ENCODE measurements at places on chromosomes 2 and 18. TPM values are rescaled to one million over a fixed set of nuclear protein-coding genes. Genes with fewer than 3 reads are reported as not detected.
A peak's percentile ranks its signal among the peaks of the same experiment; 100 is the strongest.

Gene SERPINB7
- 0.43 TPM for polyA plus RNA-seq

Gene ESCO1
- polyA plus RNA-seq: 22.5 TPM

Gene FSIP2
- polyA plus RNA-seq: 2.4 TPM

Gene STAT4
- polyA plus RNA-seq: 6.3 TPM

Gene GEN1
- 16.5 TPM for polyA plus RNA-seq

Gene ATP6V1B1
- 78.2 TPM for polyA plus RNA-seq

Gene TEX44
- polyA plus RNA-seq: not detected

Gene TGFA
- 16.1 TPM for polyA plus RNA-seq

Gene PECR
- polyA plus RNA-seq: 43.0 TPM

Gene CKAP2L
- polyA plus RNA-seq: 12.4 TPM

- no peak for DNase-seq
These were observed 116.7 kb upstream of the COPS8 start for GRCh38 chr2:236968880-236969534.

DNA sequence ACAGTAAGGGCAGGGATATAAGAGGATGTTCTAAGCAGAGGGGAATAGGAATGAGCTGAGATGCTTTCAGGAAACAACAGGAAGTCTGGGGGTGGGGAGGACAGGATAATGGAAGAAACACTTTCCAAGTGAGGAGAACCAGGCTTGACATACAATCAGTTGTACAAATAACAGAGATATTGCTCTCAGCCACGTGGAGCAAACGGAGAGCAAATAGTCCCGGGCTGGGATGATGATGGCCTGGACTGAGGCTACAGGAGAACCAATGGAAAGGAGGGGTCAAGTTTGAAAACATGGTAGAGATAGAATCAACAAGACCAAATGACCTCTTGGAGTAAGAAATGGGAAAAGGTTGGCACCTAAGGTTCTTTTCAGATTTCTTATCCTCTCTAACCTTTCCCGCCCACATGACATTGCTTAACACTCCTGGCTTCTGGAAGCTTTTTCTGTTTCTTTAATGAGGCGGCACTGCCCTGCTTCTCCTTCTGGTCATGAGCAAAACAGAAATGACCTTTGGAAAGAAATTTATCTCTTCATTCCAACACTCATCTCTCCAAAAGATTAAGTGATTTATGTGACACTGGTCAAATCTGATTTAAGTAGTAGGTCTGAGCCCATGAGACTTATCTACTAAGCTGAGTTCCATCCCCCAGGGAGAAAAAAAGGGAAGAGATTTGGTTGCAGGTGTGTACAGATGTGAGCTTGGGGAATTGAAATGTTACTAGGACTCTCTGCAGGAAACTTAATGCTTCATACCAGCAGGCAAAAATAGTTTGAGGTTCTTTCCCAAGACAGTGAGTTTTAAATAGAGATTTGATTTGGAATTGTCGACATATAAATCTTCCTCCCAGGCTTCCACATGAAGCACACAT is 442.9 kb upstream of the HNRNPA3 start:
- no peak for DNase-seq

DNA sequence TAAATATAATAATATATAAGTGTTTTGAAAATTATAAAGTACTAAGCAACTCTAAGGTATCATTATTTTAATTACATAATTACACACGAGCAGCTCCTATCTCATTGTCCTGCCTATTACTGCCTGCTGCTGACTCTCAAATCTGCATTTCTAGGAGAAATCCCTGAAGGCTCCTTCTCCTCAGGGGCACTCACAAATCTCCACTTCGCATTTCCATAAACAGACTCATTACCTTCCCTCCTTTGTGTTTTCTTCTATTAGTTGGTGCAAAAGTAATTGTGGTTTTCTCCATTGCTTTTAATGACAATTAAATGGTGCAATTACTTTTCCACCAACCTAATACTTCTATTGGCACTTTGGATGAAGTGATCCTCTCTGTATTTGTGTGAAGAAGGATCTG is 135.0 kb upstream of the HNMT start:
- no peak for DNase-seq

DNA sequence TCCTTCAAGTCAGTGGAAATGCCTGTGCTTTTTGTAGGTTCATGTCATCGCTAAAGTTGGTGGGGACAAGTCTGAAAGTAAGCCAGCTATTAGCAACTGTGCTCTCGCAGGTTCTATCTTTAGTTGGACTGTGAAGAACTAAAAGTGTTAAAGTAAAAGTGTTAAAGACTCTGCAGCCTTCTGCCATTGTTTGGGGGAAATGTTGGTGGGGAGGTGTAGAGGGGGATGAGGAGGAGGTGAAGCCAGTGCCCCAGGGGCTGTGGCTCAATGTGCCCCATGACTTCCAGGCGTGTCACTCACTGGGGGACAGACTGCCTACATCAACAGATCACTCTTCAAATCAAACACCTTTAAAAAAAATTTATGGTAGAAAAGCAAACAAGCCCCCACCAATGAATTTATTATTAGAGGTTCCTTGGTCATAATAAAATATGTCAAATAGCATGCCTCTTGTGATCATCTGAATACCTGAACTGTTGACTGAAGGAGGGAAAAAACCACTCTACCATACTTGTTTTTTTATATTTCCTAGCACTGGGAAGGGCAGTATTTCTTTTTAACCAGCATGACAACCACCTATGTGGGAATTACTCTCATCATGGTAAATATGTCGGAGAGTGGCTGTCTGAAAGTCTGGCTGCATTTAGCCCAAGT is 19.3 kb downstream of the TGFA start:
- DNase-seq: no peak

- no peak for DNase-seq
These were observed 429.4 kb downstream of the ARHGAP15 start for GRCh38 chr2:143558665-143559064.

DNA sequence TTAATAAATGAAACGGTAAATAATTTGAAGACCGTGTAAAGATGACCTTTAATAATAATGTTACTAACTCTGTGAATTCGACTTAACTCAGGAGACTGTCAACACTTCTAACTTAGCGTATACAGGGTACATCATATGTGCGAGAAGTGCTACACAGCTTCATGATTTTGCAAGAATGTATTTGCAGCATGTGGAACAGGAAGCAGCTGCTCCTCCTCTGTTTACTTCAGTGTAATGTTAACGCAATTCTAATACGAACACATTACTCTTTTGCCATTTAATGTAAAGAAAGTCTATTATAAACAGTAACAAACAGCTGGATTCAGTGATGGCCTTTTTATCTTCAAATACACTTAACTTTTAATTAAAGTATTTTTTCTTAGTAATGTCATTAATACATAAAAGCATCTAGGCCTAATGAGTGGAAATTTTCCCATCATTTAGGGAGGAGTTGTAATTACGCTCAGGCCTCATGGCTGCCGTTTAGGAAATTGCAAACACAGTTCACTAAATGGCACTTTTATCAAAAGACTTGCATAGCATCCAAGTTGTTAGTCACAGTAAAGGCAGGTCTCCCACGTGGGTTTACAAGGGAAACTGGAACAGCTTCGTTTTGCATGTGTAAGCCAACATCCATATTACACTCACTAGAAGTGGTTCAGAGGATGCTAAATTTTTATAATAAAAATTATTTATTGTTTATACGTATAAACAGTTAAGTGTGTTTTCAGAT is 635.7 kb downstream of the FBXO15 start:
- no peak for DNase-seq

DNA sequence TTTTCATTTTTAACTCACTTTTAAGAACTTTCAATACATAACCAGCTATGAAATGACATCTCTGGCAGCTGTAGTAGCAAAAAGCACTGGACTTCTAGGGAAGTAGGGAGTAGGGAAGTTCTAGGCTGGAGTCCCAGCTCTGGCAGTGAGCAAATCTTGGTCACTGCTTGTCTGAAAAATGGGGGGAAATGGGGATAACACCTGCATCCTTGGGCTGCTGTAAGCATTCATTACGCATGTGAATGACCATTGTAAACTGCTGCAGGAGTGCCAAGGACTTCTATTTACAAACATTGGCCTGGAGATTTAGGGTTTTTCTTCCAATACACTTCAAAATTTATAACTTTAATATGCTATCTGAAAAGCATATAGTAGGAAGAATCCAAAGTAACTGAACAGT is 972 bp upstream of the MPP4 start:
- DNase-seq: no peak

GRCh38 chr2:27798948-27799645 is 27.6 kb downstream of the MRPL33 start:
- peak; percentile 21 for DNase-seq

DNA sequence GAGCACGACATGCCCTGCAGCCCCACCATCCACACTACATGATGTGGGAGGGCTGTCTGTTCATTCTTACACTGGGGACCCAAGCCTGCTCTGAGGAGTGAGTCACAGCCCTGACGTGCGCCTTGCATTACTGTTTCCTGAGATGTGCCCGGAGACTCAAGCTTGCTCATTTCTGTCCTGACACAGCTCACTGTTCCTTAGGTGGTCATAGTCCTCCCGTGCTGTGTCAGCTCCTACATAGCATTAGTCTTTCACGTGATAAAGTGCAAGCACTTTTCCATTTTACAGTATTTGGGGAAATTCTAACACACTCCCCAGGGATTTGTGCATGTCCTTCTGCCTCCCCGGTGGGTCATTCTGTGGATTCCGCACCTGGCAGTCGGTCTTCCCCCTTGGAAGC is 46.2 kb upstream of the TRIM43B start:
- no peak for DNase-seq

DNA sequence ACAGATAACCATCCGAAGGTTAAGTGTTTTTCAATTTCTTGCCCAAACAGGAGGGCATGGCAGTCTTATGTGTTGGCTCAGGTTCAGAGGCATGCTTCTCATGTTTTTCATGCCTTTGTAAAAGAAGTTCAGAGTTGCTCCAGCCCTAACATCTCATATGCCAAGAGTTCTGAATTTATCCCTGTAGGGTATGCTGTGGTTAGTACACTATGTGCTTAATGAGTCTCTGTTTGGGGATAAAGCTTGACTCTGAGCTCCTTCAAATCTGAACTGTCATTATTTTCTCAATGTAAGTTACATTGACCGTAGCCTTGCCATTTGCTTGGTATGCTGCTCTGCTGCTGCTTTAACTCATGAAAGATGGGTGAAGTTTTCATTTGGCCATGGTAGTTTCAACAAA is 67.9 kb upstream of the PNPT1 start:
- DNase-seq: no peak

- DNase-seq: no peak
These were observed 929.7 kb downstream of the LRP1B start for GRCh38 chr2:141201016-141201565.

DNA sequence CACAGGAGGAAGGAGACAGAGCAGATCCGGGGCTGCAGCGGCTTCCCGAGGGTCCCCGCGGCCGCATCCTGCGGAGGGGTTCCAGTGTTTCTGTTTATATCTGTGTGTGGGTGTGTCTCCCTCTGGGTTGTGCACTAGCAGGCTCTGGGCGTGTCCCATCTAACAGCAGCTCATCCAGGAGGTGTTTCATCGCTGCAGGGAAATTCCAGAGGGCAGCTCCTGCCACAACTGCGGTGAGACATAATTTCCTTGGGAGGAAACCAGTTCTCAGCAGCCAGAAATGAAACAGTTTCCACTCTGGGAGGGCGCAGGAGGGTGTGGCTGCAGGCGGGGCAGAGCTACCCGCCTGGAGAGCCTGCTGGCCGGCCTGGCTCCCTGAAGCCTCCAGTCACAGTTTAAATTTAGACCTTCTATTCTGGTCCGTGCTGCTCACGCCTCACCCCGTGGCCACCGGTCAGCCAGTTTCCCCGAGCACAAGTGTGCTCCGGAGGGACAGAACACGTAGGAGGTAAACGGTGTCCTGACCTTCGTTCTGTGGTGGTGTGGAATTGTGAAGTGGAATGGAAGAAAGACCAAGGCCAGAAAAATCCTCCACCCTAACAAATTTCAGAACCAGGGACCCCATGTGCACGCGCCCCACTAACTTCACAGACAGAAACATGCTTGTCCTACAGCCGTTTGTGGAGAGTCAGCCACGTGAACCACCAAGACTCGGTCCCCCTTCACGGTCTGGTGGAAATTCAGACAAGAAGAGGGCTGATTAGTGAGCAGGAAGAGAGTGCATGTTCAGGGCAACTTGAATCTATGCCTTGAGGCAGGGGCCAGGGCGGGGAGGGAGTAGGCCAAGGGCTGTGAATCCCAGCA is 50.2 kb downstream of the TEX44 start:
- no peak for DNase-seq

DNA sequence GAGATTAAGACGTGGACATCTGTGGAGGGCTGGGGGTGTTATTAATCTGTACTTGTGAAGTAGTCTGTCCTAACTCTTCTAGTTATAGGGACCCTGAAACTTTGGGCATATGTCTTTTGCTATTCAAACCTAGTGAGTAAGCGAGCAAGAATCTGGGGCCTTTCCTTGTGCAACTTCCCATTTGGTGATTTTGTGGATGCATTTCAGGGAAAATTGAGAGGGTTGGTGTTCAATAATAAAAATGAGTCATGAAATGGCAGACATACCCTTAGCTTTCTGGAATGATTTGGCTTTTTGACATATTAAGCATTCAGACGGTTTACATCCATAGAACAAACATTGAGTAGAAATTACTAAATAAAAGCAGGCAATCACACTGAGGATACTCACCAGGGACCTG is 17.0 kb downstream of the COL4A4 start:
- no peak for DNase-seq

DNA sequence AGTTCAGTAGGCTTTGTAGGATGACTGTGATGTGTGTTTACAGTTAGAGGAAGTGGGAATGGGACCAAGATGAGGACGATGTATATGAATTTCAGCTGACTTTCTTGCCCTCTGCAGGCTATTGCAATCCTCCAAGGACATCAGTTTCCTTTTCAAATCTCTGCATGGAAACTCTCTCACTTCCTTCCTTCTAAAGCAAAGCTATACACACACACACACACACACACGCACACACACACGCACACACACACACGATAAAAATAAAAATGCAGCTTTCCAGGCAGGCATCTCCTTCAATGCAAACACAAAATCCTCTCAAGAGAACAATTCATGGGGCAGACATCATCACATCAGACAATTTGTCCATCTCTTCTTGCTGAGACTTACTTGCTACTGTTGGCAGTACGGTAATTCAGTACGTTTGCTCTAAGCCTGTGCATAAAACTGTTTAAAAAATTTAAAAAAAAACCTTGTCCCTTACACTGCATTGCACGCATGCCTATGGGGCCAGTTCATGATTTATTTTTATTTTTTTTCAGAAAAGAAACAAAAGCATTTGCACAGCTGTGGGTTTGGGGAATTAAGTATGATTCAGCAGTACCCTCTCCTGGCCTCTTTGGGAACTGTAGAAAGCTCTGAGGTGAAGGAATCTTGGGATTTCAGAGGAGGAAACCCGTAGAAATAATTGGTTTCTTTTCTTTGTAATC is 27.1 kb upstream of the ICOS start:
- peak; percentile 71 for DNase-seq

DNA sequence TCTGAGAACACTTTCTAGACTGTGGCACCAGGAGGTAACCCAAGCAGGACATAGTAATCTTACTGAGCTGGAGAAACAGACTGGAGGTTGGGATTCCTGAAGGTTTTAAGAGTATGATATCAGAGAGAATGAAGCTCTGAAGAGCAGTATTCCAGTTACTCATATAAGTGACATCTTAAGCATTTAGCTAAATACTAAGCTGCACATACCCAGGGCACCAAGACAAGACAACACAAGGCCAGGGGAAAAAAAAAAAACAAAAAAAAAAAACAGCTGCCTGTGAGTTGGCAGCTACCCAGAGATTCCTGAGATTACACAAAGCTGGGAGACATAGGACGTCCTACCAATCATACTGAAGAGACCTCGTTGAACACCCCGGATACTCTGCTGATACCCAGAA is 175.8 kb downstream of the SRBD1 start:
- DNase-seq: no peak

GRCh38 chr2:5851410-5851809 is 159.2 kb downstream of the SOX11 start:
- no peak for DNase-seq

- no peak for DNase-seq
These were observed 93.9 kb downstream of the SLC5A7 start for GRCh38 chr2:108080177-108080576.

GRCh38 chr2:28977176-28977875 is 3.8 kb upstream of the TOGARAM2 start:
- no peak for DNase-seq

All from renal pelvis (tissue), 12 donors.